ENCODE measurements at places on chromosomes 12 and 14. TPM values are rescaled to one million over a fixed set of nuclear protein-coding genes. Genes with fewer than 3 reads are reported as not detected.
A peak's percentile ranks its signal among the peaks of the same experiment; 100 is the strongest.

DNA sequence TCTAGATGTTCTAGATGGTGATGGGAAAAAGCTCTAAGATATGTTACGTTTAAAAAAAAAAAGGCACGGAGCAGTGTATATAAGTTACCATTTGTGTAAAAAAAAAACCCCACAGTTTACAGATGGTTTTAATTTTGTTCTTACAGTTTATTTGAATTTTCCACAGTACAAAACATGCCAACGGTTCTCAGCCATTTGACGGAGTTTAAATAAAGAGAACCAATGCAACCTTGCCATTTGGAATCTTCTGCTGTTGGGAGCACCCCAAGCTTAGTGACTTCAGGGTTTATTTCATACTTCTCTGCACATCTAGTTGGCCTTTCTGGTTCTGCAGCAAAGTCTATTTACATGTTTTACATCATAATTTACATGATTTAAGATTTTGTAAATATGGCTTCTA lies 7.7 kb upstream of the HPD start:
- peaks cover 8% of the 10 kb centered on the region for H3K4me1 ChIP-seq
- DNase-seq, result no peak
- no peaks in the 10 kb centered on the region for H3K27me3 ChIP-seq
- H3K4me3 ChIP-seq, result no peak overlapping the region
- H3K27ac ChIP-seq, result peak overlapping the region; percentile 67

- no peak overlapping the region for H3K4me3 ChIP-seq
- H3K27ac ChIP-seq, result peak overlapping the region; percentile 66
- peaks cover 7% of the 10 kb centered on the region for H3K4me1 ChIP-seq
- no peaks in the 10 kb centered on the region for H3K27me3 ChIP-seq
- peak; percentile 36 for DNase-seq
Measured at GRCh38 chr14:100297320-100298300, 8.6 kb downstream of the SLC25A29 start.

GRCh38 chr14:53683229-53683628 lies 273.4 kb downstream of the BMP4 start:
- DNase-seq, result no peak
- no peak overlapping the region for H3K27ac ChIP-seq
- no peaks in the 10 kb centered on the region for H3K36me3 ChIP-seq

DNA sequence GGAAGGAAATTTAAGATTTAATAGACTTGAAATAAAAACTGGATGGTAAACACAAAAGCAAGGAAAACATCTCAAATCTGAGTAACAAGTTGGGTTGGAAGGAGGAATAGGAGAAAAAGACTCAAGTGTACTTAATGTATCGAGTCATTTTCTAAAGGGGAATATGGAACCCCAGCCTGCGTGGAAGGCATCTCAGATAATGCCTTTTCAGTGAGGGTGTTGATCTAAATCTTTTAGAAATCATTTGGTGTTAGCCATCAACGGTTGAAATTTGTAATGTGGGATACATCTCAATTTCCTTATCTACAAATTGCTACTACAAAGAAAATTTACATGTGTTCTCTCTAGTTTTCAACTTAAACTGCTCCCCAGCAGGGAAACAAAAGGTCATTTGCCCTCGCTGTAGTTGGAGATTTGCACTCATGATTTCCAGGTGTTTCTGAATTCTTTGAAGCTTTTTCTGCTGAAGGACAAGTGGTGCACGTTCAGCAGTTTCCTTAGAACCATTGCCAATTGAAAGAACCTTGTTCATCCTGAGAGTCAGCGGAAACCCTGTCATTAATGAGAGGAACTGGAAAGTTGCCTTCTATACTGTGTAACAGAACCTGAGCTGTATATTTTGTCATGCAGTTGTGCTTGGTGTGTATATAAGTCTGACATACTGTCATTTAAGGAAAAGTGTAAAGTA lies 2.2 kb downstream of the PCBP2 start:
- H3K4me3 ChIP-seq, result peak overlapping the region; percentile 87
- no peaks in the 10 kb centered on the region for H3K27me3 ChIP-seq
- H3K36me3 ChIP-seq, result no peaks in the 10 kb centered on the region
- DNase-seq, result no peak

DNA sequence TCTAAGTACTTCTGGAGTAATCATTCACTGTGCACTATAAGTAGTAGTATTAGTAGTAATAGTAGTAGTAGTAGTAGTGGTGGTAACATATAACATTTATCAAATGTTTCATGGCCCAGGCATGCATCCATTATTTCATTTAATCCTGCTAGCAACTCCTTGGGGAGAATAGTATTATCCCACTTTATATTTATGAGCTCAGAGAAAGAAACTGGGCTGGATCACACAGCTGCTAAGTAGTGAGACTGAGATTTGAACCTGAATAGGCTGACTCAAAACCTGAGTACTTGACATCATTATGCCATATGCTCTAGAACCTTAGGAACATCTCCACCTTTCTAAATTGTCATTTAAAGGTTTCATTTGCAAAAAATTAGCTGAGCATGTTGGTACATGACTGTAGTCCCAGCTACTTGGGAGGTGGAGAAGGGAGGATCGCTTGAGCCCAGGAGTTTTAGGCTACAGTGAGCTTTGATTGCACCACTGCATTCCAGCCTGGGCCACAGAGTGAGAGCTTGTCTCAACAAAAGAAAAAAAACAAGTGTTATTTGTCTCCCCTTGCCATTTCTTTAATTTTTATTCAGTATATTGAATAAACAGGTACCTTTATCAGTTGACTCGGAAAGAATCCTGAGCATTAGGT lies 11.4 kb upstream of the NID2 start:
- H3K27ac ChIP-seq, result peak overlapping the region; percentile 54
- no peak overlapping the region for H3K4me3 ChIP-seq
- no peaks in the 10 kb centered on the region for H3K27me3 ChIP-seq
- H3K36me3 ChIP-seq, result no peaks in the 10 kb centered on the region

DNA sequence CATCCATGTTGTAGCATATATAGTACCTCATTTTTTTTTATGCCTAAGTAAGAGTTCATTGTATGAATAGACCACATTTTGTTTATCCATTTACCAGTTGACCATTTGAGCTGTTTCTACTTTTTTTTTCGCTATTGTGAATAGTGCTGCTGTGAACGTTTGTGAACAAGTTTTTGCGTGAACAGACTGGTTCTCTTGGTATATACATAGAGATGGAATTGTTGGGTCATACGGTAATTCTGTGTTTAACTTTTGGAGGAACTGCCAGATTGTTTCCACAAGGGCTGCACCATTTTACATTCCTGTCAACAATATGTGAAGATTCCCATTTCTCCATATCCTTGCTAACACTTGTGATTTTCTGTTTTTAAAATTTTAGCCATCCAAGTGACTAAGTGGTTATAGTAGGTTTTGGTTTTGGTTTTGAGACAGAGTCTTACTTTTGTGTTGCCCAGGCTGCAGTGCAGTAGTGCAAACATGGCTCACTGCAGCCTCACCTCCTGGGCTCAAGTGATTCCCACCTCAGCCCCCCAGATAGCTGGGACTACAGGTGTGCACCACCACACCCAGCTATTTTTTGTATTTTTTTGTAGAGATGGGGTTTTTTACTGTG lies 68.3 kb upstream of the AMN start:
- H3K4me1 ChIP-seq, result peaks cover 4% of the 10 kb centered on the region
- DNase-seq, result no peak
- H3K27ac ChIP-seq, result no peak overlapping the region
- no peak overlapping the region for H3K4me3 ChIP-seq
- H3K36me3 ChIP-seq, result no peaks in the 10 kb centered on the region
- no peaks in the 10 kb centered on the region for H3K27me3 ChIP-seq

NINJ2 gene
- total RNA-seq, result 0.70 TPM

DNA sequence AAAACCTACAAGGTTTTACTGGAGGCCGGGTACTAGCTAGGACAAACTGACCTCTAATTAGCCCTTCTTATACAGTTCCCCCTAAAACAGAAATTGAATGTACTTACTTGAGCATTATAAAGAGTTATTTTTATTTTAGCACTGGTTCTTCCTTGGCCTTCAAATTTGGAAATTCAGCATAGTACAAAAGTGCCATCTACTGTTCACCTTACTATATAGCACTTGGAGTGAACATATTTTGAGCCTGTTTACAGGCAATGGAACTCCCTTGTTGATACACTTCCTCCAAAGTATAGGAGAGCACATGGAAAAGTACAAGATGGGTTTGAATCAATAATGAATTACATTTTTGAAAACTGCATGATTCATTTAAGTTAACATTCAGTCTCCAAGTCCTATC lies 3.9 kb upstream of the POC1B start:
- H3K27ac ChIP-seq, result no peak overlapping the region
- H3K4me1 ChIP-seq, result no peaks in the 10 kb centered on the region
- H3K27me3 ChIP-seq, result no peaks in the 10 kb centered on the region
- DNase-seq, result peak; percentile 55
- no peaks in the 10 kb centered on the region for H3K36me3 ChIP-seq

DNA sequence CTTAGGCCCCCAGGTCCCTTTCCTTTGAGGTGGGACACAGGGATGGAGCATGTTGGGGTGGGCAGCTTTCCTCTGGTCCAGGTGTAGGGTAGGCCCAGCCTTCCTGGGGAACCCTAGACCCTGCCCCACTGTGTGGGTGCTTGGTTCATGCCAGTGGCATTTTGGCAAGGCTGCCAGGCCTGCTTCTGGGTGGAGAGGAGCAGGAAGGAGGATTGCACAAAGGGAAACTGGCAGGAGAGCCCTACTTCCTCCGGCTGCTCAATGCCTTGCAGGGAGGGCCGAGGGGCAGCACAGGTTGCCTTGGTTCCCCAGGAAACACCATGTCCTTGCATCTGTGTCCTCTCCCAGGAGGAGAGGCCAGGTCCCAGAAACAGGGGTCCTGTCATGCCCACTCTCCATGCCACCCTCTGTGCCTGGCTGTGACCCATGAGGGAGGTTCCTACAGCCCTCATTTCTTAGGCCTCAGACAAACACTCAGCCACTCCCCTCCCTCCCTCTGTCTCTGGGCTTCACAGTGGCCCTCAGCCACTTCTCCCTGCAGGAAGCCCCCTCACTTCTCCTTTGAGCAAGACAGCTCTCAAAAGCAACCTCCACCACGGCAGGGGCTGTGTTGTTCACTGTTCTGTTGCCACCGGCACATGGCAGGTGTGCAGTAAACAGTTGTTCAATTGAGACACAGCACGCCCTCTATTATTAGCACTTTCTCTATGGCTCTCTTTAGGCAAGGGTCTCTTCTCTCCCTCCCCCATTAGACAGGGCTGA lies 6.8 kb upstream of the KRT80 start:
- DNase-seq, result no peak
- peaks cover 28% of the 10 kb centered on the region for H3K4me1 ChIP-seq
- no peaks in the 10 kb centered on the region for H3K36me3 ChIP-seq
- no peak overlapping the region for H3K27ac ChIP-seq

ZFYVE26 gene
- 32.3 TPM for total RNA-seq

GRCh38 chr12:118190266-118190665 lies 54.3 kb downstream of the PEBP1 start:
- H3K36me3 ChIP-seq, result no peaks in the 10 kb centered on the region
- H3K4me1 ChIP-seq, result no peaks in the 10 kb centered on the region
- no peaks in the 10 kb centered on the region for H3K27me3 ChIP-seq
- peak overlapping the region; percentile 86 for H3K27ac ChIP-seq
- peak overlapping the region; percentile 4 for H3K4me3 ChIP-seq

- peak overlapping the region; percentile 77 for H3K27ac ChIP-seq
- no peaks in the 10 kb centered on the region for H3K36me3 ChIP-seq
- peaks cover 14% of the 10 kb centered on the region for H3K4me1 ChIP-seq
- DNase-seq, result no peak
- H3K4me3 ChIP-seq, result no peak overlapping the region
- no peaks in the 10 kb centered on the region for H3K27me3 ChIP-seq
Measured at GRCh38 chr12:52522346-52523011, 2.3 kb upstream of the KRT5 start.

DNA sequence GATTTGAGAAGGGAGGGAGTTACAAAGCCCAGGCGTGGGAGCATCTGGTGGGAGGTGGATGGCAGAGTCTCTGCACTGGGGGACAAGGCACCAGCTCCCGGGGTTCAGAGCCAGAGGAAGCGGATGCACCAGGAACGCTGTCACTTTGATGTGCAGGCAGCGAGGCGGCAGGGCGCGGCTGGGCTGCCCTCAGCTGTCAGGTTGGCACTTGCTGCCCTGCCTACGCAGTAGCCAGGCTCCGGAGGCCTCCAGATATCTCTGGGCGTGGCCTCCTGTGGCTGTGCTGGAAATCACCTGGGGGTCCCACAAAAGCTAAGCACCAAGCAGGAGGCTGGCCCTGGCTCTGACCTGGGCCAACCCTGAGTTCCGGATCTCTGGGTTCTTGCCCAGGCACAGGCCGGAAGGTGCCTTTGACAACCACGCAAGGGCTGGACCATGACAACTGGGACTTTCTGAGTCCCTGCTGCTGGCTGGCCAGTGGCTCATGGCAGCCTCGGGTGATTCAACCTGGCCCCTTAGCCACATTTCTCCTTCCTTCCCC lies 62.1 kb upstream of the MAP1LC3B2 start:
- H3K4me3 ChIP-seq, result no peak overlapping the region
- H3K4me1 ChIP-seq, result no peaks in the 10 kb centered on the region
- no peaks in the 10 kb centered on the region for H3K36me3 ChIP-seq

RD3L gene
- not detected for total RNA-seq

DNA sequence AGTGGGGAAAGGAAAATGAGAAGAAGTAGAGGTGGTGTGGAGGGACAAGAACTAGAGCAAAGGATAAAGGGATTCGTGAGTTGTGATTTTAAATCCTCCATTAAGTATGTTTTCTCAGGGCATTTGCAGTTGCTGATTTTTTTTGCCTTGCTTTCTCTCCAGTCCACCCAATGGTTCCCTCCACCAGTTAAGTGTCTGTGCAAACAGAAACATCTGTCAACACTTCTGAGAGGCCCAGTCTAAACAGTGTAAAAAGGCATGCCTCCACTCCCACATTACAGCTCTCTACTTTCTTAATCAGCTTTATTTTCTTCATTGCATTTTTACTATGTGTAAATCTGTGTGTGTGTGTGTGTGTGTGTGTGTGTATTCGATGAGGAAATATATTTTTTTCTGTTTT lies 141.2 kb downstream of the PPFIA2 start:
- H3K4me1 ChIP-seq, result no peaks in the 10 kb centered on the region
- DNase-seq, result no peak
- no peak overlapping the region for H3K27ac ChIP-seq
- H3K27me3 ChIP-seq, result no peaks in the 10 kb centered on the region
- H3K36me3 ChIP-seq, result no peaks in the 10 kb centered on the region
- H3K4me3 ChIP-seq, result no peak overlapping the region

DNA sequence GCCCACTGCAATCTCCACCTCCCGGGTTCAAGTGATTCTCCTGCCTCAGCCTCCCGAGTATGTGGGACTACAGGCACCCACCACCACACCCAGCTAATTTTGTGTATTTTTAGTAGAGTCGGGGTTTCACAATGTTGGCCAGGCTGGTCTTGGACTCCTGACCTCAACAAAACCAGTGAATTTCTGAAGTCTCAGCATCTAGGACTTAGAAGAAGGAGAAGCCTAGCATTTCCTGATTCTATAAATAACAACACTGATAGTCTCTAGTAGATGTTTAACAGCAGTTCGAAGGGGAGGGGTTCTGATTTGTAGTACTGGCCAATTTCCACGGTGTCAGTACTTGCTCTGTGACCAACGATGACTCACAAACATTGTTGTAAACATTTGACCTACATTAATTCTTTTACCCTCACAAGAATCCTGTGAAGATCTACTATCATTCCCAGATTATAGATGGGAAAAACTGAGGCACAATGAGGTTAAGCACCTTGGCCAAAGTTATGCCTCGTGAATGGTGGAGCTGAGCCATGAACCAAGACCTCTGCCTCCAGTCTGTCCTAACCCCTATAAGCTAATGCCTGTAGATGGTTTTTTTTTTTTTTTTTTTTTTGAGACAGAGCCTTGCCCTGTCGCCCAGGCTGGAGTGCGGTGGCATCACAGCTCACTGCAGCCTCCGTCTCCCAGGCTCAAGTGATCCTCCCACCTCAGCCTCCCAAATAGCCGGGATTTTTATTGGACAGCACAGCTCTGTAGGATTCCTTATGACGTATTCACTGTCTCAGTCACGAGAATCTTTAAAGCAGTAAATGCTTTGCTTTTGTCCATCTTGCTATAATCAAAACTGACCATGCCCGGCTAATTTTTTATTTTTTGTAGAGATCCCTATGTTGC lies 5.2 kb downstream of the P2RX4 start:
- DNase-seq, result peak; percentile 89
- peaks cover 39% of the 10 kb centered on the region for H3K4me1 ChIP-seq
- H3K36me3 ChIP-seq, result no peaks in the 10 kb centered on the region

SIX6 gene
- not detected for total RNA-seq

IFNG-AS1 gene
- total RNA-seq, result not detected
